ENCODE measurements at places on chromosomes 1 and 21.

DNA sequence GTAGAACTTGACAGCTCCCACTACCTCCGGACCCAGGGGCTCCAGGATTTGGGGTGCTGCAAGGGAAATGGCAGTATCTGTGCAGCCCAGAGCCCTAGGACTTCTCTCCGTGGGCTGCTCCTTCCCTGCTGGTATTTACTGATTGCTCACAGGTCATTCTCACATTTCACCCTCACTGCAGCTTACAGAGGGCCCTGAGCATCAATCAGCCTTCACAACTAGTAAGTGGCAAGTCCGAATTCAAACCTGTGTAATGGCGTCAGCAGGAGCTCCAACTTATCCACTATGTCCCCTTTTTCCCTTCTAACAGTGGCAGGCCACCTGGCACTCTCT, 32.4 kb downstream of the PIK3C2B start:
- no peak for DNase-seq

GRCh38 chr21:39071623-39072214, 111.5 kb downstream of the PSMG1 start:
- no peak for DNase-seq

GRCh38 chr21:36065497-36066036, 4.3 kb upstream of the CBR1 start:
- DNase-seq, result no peak

DNA sequence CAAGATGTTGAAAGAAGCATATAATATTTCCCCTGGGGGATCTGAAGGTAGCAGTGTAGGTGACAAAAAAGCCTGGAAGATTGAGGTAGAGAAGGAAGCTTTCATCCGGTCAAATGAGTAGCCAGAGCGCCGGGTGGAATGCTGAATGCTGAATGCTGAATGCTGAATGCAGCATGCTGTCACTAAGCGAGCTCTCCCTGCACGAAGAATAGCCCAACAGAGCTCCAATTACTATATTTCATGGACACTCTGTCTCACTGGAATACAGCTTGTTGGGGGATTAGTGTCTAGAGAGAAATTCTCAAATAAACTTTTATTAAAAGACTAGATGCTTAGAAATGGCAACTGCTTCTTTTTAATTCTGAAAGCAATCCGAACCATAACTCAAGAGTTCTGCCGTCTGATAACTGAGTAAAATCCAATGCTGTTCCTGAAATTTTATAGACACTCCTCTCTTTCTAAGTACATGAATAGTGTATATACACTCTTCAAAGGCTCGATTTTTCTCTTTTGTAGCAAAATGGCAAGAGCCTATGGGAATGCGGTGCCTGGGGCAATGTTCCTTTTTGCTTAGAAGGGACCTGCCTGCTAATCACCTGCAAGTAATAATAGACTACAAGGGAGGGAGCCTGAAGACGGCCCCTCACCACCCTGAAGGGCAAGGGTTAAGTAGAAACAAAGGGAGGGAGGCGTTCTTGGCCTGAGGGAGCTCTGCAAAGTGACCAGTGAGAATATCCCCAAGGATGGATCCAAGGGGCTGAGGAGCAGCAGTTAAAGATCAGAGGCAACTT, 203.7 kb upstream of the ESRRG start:
- no peak for DNase-seq

GRCh38 chr1:98555814-98556213, 105.7 kb upstream of the SNX7 start:
- DNase-seq, result no peak

DNA sequence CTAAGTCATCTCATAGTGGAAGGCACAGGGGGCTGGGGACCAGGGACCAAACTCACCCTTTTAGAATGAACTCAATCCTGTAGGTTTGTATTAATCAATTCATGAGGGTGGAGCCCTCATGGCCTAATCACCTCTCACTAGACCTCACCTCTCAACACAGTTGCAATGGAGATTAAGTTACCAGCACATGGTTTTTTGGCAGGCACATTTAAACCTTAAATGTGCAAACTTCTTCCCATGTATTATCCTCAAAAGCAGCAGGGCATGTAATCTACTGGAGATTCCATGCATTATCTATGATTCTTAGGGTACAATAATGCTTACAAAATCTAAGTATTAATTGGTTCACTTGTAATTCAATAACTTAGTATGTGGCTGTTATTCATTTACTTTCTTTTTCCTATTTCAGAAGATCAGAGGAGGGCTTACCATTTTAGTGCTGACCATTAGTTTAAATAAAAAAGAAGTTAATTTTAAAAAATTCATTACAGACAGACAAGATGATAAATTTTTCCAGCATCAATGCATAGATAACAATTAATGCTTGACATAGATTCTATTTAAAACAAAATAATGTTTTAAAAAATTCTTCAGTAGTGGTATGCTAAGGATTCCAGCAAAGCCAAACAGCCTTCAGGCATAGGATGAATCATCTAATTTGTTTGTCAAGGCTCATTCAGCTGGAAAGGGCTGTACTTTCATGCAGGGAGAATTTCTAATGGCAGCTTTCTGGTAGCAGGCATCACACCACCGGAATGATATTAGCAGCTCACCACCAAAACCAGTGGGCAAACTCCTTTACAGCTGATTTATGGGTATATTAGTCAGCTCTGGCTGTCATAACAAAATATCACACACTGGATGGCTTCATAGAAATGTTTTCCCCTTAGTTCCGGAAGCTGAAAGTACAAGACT, 124.6 kb upstream of the ZNF648 start:
- no peak for DNase-seq

- no peak for DNase-seq
Measured at GRCh38 chr1:238558156-238558555, 667.4 kb upstream of the ZP4 start.

GRCh38 chr1:172893146-172893841, 157.4 kb downstream of the TNFSF18 start:
- DNase-seq, result no peak

- no peak for DNase-seq
Measured at GRCh38 chr1:110464340-110464739, 13.4 kb downstream of the PROK1 start.

DNA sequence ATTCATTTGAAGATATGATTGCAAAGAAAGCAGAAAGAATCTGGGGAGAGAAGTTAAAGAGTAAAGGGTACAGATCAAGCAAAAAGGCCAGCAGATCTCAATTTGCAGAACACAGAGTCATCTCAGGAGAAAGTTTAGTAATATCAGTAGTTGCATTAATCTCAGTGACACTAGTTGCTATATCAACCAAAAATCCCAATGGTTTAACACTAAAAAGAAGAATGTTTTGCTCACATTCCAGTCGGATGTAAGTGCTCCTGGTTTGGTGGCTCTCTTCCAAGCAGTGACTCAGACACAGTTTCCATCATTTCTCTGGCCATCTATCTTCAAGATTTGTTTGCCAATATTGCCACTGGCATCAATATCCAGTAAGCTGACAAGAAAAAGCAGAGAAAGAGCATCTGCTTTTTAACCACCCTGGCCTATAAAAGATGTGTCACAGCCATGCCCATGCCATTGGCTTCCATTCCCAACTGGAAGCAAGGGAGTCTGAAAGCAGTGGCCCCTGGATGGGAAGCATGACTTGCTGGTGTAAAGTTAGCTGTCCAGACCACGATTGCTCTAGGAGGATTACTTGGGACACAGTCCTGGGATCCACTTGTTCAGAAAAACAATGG, 45.5 kb upstream of the AIM2 start:
- no peak for DNase-seq

DNA sequence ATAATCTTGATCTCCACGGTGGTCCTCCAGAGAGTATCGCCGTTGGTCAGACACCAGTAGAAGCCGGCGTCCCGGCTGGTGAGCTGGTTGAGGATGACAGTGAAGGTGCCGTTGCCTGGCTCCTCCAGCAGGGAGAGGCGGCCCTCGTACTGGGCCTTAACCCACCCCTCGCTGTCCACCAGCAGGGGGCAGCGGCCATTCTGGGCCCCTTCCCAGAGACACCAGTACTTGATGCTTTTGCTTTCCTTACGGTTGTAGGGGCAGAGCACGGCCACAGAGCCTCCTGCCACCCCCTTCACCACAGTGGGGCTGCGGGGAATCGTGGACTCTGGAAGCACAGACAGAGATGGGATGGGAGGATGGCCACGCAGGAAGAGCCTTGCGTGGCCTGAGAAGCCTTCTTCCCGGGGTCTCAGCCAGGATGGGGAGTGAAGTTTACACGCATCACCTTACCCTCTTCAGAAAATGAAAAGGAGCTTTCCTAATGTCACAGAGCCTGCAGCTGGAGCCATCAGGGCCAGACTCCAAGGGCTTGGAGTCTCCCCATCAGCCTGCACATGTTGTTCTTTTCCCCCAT, 10.7 kb downstream of the PIGR start:
- no peak for DNase-seq
